ENCODE measurements at places on chromosomes 6 and 20.

DNA sequence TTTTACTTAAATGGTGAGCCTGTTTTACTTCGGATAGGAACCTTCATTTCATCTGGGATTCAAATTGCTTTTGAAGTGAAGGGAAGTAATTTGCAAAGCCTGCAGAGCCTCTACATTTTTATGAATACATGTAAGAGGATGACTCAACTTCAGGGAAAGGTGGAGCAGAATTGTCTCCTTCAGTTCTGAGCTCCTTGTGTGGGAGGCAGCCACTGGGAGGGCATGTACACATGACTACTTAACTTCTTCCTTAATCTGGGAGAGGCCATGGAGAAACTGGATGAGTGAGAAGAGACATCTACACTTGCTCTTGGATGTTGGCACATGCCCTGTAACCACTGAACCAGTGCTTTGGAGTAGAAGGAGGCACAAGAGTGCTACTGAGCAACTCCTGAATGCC, 145.1 kb upstream of the NRSN1 start:
- DNase-seq, result peak; percentile 12

- DNase-seq, result no peak
Measured at GRCh38 chr6:129444683-129445082, 265.3 kb downstream of the ARHGAP18 start.

GRCh38 chr6:5471637-5472398, 210.5 kb downstream of the FARS2 start:
- DNase-seq, result peak; percentile 72

- DNase-seq, result no peak
Measured at GRCh38 chr6:70130865-70131264, 172.0 kb downstream of the COL9A1 start.

- peak; percentile 89 for DNase-seq
Measured at GRCh38 chr20:45052698-45053429, 48.1 kb downstream of the KCNS1 start.

- DNase-seq, result peak; percentile 93
Measured at GRCh38 chr6:131013495-131013894, 49.5 kb downstream of the EPB41L2 start.

DNA sequence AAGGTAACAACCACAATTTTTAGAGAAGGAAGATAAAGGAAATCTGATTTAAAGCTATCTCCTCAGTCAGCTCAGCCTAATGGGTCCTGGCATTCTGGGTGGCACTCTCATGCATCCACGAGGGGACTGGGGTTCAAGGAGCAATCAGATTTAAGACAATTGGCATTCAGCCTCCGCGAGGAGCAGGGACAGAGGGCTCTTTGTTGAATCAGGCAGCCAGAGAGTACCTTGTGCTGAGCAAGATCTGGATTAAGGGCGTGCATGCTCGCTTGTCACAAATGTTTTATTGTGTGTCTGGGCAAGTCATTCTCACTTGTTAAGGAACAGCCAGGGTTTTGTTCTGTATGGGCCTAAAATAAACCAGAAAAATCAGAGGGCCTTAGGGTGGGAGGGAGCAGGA, 475.3 kb upstream of the NRSN1 start:
- DNase-seq, result no peak

DNA sequence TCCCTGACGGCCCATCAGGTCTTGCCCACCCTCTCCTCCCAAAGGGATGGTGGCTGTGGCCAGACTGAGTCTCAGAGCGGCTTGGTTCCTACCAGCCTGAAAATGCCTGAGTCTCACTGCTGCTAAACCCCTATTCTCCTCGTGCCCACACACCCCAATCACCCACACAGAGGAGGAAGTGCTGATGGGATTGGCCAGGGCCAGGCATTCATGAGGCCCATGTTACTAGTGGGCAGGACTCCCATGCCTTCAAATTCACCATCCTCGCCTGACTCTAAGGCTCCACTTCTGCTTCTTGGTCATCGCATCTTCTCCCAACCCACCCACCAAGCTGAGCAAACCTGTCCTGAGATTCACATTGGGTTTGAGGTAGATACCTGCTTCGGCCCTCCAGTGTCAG, 80.1 kb upstream of the CST7 start:
- no peak for DNase-seq

DNA sequence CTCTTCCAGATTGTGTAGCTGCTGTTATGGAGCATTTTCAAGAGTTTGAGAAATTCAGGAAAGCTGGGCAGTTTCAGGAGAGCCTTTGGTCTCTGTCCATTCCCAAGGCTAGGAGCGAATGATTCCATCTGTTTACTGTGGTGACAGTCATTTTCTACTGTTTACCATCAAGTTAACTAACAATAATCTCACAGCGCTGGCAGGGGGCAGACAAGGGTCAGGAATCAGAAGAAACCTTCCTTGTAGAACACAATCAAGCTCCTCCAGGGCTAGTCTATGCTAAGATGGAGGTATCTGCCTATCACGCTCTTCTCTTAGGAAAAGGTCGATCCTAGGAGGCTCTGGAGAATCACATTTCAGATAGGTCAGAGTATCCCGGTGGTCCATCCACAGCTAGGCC, 293.9 kb downstream of the KIF16B start:
- DNase-seq, result no peak

- DNase-seq, result peak; percentile 34
Measured at GRCh38 chr6:133608620-133609019, 280.3 kb upstream of the TCF21 start.

- no peak for DNase-seq
Measured at GRCh38 chr20:54054516-54054915, 15.9 kb downstream of the BCAS1 start.

GRCh38 chr6:25694366-25694765, 42.4 kb downstream of the SCGN start:
- DNase-seq, result peak; percentile 3

GRCh38 chr6:40672087-40672486, 84.9 kb upstream of the LRFN2 start:
- DNase-seq, result no peak

GRCh38 chr20:11287126-11287525, 613.3 kb upstream of the JAG1 start:
- no peak for DNase-seq

DNA sequence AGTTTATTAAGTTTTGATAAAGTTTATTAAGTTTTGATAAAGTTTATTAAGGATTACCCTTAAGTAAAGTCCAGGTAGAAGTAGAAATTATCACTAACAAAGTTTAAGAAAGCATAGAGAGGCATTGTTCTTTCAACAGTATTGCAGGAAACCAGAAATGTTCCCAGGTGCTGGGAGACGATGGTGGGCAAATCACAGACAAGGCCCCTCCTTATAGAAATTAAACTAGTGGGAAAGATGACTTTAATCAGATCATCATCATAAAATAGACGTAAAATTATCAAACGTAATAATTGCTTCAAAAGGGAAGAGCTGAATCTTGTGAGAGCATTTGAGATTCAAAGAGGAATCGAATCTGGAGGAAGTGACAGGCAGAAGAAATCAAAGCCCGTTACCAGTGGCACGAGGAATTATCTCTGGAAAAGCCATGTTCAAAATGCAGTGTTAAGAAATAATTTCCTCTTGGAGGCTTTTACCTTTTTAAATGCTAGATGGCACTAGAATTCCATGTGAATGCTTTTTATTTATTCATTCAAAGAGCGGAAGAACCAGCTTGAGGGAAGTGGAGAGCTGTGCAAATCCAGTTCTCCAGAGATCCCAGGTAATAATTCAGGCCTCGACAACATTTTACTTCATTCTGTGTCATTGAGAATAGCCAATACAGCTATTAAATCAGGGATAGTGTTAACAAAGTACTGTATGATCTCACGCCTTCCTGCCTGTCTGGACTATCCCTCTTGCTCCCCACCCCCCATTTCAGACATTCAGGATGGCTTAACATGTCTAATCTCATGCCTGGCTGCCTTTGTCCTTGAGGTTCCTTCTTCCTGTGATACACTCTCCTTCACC, 1.0 kb upstream of the APMAP start:
- DNase-seq, result peak; percentile 57

DNA sequence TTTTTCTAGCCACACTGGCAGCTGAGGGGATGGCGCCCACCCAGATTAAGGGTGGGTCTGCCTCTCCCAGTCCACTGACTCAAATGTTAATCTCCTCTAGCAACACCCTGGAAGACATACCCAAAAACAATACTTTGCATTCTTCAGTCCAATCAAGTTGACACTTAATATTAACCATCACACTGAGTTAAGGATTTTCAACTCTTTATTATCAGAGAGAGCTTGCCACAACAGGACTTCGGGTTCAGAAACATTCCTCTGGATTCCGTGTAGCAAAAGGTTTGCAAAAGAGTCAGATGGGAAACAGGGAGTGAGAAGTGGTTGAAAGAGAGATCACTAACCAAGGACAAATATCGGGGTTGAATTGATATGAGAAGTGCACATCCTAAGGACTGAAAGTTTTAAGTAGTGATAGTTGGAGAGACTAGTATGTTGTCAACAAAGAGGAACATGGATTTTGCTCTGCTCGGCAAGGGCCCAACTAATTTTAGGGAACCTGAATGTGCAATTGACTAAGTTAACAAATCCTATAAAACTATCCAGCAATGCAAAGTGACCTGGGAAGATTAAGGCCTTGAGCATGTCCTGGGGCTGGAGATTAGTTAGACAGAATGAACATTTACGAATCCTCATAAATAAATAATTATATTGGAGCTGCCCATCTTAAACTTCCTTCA, 137.0 kb upstream of the TENT5A start:
- no peak for DNase-seq

DNA sequence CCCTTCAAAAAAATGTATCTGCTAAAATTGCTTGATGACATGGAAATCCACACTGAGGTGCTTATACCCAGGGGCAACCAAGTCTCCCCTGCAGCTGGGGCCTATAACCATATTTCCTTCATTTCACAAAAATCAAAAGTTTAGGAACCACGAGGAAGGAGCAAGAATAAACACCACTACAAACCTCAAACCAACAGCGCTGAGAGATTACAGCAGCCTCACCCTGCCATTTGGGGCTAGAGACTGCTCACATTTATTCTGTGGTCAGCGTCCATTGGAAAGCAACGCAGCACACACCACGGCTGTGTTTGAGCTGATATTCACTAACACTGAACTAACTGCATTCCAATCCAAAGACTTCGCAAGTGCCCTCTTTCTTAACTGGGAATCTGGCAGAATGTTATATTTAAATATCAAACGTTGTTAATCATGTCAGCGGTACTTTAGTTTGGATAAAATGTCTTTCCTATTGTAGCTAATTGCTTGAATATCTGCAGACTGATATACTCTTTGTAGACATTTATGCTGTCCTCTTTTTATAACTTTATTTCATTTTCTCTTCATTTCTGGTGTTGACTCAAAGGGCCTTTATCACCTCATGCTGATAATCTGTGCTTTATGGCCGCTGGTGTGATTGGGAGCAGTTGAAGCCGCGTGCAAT, 94.6 kb downstream of the FOXA2 start:
- no peak for DNase-seq

GRCh38 chr20:57620999-57621398, 773 bp upstream of the ZBP1 start:
- no peak for DNase-seq

DNA sequence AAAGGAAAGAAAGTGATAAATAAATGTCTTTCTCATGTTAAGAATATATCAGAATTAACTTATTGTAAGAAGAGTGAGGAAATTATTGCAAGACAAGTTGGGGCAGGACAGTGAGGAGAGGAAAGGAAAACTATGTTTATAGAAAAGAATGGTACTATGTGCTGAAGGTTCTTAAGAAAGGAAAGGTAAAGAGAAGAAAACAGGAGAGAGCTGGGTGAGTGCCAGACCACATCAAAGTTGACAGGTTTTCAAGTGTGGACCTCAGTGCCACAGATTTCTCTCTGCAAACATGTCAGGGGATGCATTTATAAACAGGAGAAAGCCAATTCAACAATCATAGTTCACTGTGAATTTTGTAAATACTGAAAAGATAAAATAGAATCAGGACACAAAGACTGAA, 439.2 kb downstream of the PKHD1 start:
- no peak for DNase-seq

GRCh38 chr6:11712760-11713159, 65.8 kb downstream of the ADTRP start:
- peak; percentile 32 for DNase-seq

GRCh38 chr20:35985806-35986205, 17.4 kb downstream of the CNBD2 start:
- no peak for DNase-seq

DNA sequence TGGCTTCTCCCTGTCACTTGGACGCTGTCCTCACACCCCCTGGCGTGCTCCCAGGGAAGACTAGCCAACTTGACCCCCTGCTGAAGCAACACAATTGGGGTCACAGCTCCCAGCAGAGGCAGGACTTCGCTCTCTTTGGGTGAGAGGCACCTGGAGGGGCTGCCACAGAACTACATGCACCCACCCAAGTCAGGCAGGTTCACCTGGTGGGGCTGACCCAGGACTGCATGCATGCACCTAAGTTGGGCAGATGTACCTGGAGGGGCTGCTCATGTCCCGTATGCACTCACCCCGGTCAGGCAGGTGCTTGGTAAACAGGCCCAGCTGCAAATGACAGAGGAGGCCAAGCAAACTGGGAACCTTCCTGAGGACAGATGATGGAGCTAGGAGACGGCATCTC, 154.3 kb upstream of the RPS6KA2 start:
- no peak for DNase-seq

DNA sequence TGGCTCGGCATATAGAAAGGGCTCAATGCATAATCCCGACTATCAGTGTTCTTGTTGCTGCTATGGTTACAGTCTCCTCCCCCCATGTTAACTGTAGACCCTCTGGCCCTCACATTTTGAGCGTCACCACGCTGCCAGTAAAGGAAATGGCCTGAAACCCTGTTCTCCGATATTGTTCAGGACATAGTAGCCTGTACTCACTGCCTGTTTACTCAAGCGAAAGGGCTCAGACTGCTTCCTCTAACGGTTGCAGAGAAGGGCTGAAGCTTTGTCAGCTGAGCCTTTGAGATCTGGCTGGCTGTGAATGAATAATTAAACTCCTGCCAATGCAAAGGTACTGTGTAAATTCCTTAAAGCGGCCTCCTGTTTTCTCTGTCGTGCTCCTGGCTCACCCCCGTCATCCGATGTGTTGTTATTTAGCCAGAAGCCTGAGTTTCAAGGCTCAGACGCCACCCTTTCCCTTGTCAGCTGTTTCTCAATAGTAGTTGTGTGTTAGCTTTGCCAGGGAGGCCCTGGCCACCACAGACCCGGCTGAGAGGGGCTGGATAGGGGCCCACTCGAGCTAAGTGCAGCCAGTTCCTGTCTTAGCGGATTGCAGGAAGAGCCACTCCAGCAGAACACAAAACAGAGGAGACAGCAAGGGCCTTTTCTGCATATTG, 31.2 kb upstream of the RALGAPA2 start:
- DNase-seq, result no peak

Data from fibroblast of upper back skin (primary cell).